ENCODE measurements at places on chromosomes 6 and 20.

DNA sequence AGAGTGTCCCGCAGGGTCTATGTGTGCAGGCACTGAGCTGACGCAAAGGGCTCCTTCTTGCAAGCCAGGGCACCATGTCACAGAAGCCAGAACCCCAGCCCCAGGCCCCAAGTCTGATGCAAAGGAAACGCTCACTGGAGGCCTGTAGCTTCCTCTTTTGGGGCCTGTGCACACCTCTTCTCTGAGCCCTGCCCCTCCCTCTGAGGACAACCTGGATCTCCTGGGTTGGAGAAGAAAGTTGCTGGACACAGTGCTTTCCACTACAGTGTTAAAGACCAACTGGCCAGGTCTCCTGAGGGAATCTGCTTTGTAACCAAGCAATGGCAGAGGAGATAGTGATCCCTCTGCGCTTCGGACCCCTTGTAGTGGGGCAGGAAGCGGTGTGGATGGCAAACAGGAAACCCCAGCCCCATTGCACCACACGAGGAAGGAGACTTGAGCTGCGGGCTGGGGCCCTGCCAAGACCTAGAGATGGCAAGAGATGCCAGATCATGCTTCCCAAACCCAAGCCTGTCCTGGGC, 90.0 kb downstream of the PRND start:
- no peak for DNase-seq

DNA sequence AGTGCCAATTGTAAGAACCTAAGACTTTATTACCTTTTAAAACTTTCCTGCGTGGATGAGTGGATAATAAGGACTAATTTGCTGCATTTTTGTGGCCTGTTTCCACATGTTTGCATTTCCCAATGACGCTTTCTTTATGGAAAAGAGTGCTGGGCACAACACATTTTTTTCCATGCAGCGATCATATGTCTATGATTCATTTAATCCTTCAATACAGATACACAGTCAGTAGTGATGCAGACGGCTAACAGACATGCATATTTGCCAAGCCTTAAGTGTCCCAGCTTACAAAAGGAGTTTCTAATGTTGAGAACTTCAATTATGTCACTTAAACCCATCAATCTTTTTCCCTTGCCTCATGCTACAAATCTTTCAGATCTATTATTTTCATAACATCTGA, 239.8 kb upstream of the PREP start:
- no peak for DNase-seq

GRCh38 chr6:35737413-35738211, 780 bp downstream of the ARMC12 start:
- DNase-seq: no peak

GRCh38 chr20:63009988-63010769, 3.4 kb upstream of the BHLHE23 start:
- peak; percentile 51 for DNase-seq

- DNase-seq: no peak
These were observed 4.8 kb upstream of the PMEPA1 start for GRCh38 chr20:57714409-57715267.

DNA sequence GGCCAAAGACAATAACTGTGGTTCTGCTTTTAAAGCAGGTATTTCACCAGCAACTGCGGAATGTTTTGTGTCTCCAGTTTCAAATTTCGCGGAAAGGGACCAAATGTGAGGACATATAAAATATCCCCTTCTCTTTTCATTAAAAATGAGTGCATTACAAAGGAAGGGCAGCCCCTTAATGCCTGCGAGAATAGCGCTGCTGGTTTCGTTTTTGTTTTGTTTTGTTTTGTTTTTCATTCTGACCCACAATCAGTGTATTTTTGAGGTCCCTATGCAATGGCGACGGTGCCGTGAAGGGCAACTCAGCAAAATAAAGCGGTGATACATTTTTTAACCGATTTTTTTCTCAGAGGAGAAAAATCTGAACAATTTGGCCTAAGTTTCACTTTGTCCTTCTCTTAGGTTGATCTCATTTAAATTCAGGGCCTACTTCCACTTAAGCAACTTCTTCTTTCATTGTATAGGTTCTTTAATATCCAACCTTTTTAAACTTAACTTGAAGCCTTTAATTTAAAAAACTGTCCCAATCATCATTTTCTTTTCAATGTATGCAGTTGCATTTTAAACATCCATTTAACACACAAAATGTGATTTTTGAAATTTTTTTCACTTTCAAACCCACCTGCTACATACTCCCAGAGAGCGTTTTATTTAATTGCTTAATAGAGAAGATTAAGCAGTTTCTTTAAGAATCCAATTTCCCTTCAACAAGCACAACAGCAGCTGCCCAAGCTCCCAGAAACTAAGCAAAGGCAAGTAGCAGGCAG, 2.9 kb upstream of the HIVEP2 start:
- DNase-seq: no peak

DNA sequence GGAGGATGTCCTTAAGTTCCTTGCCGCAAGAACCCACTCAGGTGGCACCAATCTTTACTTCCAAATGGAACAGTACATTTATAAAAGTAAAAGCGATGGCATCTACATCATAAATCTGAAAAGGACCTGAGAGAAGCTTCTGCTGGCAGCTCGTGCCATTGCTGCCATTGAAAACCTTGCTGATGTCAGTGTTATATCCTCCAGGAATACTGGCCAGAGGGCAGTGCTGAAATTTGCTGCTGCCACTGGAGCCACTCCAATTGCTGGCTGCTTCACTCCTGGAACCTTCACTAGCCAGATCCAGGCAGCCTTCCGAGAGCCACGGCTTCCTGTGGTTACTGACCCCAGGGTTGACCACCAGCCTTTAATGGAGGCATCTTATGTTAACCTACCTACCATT, 191.7 kb downstream of the TRIM27 start:
- DNase-seq: no peak

GRCh38 chr6:17988422-17988944, 1.0 kb upstream of the KIF13A start:
- DNase-seq: no peak

DNA sequence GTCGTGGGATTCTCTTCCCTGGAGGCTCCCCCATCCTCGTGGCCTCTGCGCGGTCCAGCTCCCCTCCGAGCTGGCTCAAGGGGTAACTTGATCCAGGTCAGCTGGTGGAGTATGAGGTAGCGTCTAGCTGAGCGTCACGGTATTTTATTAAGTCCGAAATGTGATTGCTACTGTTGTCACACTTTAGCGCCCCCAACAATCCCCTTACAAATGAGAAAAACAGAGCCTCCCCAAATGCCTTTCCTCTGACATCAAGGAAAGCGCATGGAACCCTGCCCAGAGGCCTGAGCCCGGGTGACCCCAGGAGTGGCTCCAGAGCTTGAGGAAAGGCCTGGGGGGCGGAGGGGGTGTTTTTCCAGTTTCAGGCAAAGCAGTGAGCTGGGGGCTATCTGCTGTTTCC, 192.4 kb downstream of the ZMYND8 start:
- DNase-seq: no peak
